ENCODE measurements at places on chromosomes 4 and X. TPM values are rescaled to one million over a fixed set of nuclear protein-coding genes. Genes with fewer than 3 reads are reported as not detected.

DNA sequence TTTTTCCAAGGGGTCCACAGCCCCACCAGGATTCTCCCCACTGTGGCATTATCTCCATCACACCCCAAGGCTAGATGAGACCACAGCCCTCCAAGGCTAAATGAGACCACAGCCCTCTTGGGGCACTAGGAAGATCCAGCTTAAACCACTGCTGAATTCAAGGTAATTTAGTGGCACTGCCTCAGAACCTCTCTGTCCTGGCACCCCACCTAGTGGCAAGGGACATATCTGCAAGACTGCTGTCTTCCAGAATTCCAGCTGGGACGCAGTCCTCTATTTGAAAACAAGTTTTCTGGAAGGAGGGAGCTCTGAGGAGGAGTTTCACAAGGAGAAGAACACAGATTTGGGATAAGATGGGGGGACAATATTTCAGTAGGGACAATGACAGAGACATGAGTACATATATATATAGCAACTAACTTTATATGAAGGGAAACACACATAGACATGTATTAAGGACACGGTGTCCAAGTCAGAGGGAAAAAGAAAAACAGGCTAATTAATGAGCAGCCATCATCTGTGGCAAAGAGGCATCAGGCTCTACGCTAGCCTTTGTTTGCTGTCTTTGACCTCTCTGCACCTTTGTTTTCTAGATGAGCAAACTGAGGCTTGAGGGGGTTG, 9.3 kb downstream of the CETN2 start:
- DNase-seq = no peak

GRCh38 chr4:48945981-48946380, 39.4 kb upstream of the OCIAD2 start:
- DNase-seq = no peak

DNA sequence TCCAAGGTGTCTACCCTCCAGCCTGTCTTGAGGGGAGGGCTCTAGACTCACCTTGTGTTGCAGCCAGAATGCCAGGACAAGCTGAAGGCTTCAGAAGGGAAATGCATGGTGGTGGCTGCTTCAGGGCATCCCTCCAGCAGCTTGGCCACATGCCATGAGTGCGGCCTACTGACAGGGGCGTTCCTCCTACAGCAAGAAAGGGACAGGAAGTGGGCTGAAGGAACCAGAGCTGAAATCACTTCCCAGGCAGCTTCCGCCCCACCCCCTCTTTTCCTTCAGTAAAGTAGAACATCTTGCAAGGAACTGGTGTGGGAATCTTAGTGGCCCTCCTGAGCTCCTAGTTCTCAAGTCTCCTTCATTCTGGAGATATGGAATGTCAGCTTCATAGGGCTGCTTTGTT, 167.5 kb upstream of the DGKK start:
- DNase-seq = no peak

GRCh38 chr4:147060151-147060931, 114.7 kb upstream of the TTC29 start:
- no peak for DNase-seq

DNA sequence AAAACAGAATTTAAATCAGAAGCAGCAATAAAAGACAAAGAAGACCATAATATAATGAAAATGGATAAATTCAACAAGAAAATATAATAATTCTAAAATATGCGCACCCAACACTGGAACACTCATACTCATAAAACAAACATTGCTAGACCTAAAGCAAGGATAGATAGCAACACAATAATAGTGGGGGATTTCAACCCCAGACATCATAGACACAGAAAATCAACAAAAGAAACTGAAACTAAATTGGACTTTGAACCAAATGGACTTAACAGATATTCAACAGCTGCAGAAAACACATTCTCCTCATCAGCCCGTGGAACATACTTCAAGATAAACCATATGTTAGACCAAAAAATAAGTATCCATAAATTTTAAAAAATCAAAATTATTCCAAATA, 1552.6 kb downstream of the C4orf33 start:
- DNase-seq = no peak

DNA sequence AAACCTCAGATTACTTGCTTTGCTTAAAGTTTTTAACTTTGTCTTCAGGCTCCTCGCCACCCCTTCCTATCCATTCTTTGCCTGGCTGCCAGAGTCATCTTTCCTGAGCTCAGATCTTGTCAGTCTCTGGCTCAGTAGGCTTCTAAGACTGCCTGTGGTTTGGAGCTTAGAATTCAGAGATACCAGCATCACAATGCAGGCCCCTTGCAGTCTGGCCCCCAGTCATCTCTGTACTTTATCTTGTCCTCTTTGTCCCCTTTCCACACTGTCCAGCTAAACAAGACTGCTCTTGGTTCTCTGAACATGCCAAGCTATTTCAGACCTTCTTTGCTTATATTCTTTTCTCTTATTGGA, 3.0 kb downstream of the KIAA0232 start:
- DNase-seq = no peak

GRCh38 chr4:167606551-167606950, 372.3 kb upstream of the SPOCK3 start:
- DNase-seq = no peak

DNA sequence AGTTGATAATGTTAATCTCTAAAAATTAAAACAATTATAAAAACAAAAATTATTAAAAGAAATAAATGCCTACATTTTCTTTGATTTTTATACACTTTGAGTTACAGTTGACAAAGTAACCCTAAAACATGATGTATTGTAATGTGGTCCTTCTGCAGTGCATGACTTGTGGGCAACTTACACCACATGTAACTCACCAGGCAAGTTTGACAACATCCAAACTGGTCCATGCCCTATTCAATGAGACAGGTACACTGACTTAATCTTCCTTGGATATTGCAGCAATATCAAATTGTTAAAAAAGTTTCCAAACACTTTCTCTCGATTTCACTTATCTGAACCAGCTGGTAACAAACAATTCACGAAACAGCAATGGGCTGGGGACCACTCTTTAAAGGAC, 81.5 kb downstream of the FTHL17 start:
- no peak for DNase-seq

EDNRA gene
- total RNA-seq = 26.1 TPM

HMX1 gene
- total RNA-seq = not detected

SHROOM3 gene
- 9.5 TPM for total RNA-seq

AFP gene
- not detected for total RNA-seq

TEX13B gene
- 0.47 TPM for total RNA-seq

TEX13C gene
- total RNA-seq = not detected
